Stimulated activated naive CD4-positive, alpha-beta T cell treated with Interleukin-2 at 50 U/mL for 16 hours (primary cell): ENCODE measurements at places on chromosomes 13 and 19.
A peak's percentile ranks its signal among the peaks of the same experiment; 100 is the strongest.

DNA sequence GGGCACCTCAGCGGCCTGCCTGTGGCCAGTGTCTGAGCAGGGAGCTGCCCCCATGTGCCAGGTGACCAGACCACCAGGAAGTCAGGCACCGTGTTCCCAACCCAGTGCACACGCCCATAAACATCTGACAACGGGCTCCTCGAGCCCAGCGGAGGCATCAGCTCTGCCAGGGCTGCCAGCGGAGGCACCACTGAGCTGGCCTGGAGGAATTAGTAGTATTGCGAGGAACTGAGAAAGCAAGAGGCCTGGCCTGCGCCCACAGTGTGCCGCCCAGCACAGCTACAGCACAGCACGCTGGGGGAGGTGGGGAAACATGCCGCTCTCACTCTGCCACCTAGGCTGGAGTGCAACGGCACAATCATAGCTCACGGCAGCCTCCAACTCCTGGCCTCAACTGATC is 44.6 kb downstream of the ANKRD27 start:
- DNase-seq, result no peak

DNA sequence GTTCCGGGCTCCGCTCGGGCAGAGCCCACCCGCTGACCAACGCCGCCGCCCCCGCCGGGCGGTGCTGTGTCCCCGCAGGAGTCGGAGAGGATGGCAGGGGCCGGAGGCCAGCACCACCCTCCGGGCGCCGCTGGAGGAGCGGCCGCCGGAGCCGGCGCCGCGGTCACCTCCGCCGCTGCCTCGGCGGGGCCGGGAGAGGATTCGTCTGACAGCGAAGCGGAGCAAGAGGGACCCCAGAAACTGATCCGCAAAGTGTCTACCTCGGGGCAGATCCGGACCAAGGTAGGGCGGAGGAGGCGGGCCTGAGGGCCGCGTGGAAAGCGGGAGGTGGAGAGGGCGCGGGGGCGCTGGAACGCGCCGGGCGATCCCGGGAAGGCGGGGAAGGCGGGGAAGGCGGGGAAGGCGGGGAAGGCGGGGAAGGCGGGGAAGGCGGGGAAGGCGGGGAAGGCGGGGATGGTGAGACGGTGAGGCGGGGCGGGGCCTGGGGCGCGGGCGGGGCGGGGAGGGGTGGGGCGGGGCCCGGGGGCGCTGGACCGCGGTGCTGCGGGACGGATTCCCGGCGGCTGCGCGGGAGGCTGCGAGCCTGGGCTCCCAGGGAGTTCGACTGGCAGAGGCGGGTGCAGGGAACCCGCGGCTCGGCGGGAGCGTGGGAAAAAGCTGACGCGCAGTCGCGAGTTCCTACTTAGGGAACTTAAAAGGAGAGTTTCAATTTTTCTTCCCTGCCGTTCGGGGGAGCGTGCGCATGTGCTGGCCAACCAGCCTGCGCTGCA is 421 bp downstream of the DGKH start:
- DNase-seq, result peak; percentile 75

DNA sequence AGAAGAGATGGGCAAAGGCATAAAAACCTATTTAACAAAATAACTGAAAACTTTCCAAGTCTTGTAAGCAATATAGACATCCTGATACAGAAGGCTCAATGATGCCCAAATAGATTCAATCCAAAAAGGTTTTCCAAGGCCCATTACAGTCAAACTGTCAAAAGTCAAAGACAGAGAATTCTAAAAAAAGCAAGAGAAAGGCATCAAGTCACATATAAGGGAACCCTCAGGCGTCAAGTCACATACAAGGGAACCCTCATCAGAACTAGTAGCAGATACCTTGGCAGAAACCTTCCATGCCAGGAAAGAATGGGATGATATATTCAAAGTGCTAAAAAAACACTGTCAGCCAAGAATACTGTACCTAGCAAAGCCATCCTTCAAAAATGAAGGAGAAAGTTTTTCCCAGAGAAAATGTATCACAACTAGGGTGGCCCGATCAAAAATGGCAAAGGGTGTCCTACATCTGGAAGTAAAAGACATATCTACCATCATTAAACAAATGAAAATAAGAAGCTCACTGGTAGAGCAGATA is 21.2 kb downstream of the ZNF829 start:
- DNase-seq, result no peak

GRCh38 chr19:2631213-2631821 is 71.2 kb downstream of the GNG7 start:
- DNase-seq, result no peak

GRCh38 chr19:3274245-3274941 is 49.9 kb downstream of the CELF5 start:
- no peak for DNase-seq

GRCh38 chr13:113862931-113863523 is 849 bp downstream of the GAS6 start:
- no peak for DNase-seq

DNA sequence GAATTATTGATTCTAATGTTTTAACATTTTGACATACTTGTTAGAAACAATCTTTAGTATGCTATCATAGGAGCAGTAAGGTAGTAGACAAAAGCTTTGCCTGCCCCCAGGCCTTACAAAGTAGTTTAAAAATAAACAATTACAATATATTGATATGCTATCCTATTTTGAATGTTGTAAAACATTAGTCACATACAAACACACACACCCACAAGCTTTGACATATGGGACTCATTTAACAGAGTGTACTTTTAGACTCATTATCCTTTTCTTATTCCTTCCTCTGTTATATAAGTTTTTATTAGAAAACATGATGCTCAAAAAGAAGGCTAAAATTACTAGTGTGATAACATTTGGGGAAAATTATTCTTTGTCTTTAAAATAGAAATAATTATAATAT is 33.5 kb downstream of the UCHL3 start:
- DNase-seq, result no peak

DNA sequence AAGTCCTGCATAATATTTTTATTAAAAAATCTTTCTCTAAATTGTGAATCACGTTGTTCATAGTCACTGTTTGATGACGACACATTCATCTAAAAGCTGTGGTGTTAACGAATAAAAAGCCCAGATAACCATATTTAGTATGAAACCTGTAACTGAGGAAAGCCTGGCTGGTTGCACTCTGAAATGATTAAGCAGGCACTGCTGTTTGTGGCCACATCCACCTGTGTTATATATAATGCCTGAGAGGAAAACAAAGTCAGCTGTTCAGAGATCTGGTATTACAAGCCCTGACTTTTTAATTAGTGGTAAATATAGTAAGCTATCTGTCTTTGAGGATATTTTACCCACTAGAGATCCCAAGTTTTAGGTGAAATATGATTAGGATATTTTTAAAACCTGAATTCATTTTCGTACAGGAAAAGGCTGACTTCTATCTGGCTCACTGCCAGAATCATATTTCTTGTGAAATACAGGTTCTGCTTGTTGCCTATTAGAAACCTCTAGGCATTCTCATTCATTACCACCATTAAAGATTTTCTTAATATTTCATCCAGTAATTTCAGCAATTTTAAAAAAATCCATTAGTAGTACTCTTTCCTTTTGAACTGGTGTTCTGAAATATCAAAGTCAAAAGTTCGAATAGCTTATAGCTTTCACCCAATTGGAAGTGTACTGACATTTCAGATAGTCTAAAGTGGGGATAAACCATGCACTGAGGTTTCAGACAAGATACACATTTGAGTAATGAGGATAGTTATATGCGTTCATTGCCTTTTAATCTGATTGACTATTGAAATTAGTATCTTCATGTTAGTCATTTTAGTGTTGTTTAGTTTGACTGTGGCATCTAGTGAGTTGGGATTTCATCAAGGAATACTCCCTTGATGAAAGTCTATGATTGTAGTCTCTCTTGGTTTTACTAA is 79.7 kb downstream of the LMO7 start:
- DNase-seq, result no peak

- no peak for DNase-seq
Observed at GRCh38 chr19:54436628-54437252, 12.3 kb upstream of the LENG8 start.

GRCh38 chr19:16678498-16678897 is 17.6 kb downstream of the TMEM38A start:
- no peak for DNase-seq

GRCh38 chr19:1825909-1826556 is 14.0 kb upstream of the ATP8B3 start:
- DNase-seq, result peak; percentile 66

- DNase-seq, result no peak
Observed at GRCh38 chr13:50326271-50326670, 311.0 kb downstream of the KCNRG start.

GRCh38 chr13:67150608-67151007 is 79.5 kb downstream of the PCDH9 start:
- DNase-seq, result no peak

DNA sequence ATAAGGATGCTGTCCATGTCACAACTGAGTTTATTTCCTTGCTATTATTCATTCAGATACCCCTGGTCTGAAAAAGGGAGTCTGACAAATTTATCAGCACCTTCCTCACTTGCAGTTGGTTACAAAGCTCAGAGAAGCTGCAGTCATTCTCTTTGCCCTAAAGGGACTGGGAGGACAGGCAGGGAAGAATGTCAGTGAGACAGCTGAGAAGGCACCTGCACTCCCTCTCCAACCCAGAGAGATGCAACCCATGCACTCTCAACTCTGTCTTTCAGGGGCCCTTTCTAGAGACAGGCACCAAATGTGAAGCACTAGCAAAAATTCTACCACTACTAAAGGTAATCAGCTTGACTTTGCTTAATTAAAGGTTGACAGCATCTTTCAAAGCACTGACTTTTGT is 83.3 kb downstream of the CRYL1 start:
- DNase-seq, result no peak

DNA sequence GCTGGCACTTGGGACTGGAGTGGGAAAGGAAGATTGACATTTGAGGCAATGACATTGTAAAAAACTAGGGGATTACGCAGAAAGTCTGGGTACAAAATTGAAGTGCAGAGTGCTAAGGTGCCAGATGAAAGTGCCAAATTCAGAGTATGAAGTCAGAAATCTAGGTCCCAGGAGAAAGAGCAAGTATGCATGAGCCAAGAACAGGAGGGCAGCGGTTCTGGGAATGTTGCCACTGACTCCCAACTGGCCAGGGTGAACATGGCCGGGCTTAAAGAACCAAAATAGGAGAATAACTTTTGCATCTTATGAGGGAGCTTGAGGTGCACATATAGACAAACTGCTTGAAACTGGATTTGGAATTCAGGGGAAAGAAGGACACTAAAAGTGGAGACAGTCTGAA is 495.8 kb upstream of the KLF12 start:
- DNase-seq, result no peak

- DNase-seq, result peak; percentile 1
Observed at GRCh38 chr19:10979951-10980381, 19.1 kb downstream of the SMARCA4 start.

- DNase-seq, result no peak
Observed at GRCh38 chr13:40466272-40466671, 200.2 kb downstream of the FOXO1 start.

DNA sequence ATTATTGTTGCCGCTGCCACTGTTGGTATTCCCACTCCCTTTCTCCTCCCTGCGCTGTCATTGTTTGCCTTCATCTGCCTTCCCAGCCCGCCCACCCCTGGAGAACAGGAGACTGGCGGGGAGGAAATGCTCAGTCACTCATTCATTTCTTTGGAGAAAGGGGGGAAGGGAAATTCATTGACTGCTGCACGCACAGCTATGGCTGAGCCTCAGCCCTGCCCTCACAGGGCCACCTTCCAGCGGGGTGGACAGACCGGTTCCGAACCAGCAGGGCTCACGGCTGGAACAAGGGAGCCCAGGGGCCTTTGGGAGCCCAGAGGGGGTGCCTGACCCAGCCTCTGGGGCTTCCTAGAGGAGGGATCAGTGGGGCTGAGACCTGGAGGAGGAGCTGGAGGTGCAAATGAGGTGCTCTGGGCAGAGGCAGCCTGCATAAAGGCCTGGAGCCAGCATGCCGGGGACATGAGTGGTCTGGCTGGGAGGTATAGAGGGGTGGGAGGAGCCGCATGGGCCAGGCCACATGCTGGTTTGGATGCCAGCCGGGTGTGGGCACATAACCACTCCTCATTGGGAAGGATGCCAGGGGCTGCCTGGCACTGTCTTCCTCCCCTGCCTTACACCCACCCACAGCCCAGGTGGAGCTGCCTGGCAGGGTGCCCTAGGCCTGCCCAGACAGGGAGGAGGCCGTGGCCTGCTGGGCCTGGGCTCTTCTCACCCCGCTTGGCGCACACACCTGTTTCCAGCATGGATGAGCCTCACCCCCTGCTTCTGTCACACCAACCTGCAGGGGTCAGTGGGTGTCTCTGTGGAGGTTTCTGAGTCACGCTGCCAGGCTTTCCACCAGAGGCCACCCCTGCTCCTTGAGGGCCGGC is 26.8 kb downstream of the PPP5C start:
- DNase-seq, result no peak

DNA sequence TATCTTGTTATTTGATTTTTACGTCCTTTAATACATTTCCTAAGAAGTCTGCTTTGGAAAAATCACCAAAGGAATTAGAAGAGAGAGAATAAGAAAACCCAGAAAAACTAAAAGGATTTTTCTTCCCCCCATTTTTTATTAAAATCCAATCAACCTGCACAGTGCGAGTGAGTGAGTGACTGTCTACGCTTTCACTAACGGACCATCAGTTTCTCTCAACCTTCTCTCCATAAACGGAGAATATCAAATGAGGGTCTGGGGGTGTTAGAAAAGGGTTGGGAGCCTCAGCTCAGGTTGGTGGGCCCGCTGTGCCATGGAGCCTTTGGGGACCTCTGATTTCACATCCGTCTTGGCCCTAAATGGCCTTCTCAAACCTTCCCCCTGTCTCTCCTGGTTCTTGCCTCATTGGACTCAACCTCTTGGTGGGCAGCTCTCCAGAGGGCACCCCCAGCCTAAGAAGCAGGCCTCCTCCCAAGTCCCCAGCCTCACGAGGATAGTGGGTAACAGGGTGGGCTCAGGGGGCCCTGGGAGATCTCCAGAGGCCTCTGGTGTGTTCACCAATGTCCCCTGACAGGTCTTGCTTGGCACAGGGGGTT is 763 bp upstream of the LRP3 start:
- no peak for DNase-seq

GRCh38 chr19:35940078-35940775 is 4.1 kb downstream of the LRFN3 start:
- DNase-seq, result no peak

GRCh38 chr13:83272076-83272475 is 610.2 kb downstream of the SLITRK1 start:
- no peak for DNase-seq

DNA sequence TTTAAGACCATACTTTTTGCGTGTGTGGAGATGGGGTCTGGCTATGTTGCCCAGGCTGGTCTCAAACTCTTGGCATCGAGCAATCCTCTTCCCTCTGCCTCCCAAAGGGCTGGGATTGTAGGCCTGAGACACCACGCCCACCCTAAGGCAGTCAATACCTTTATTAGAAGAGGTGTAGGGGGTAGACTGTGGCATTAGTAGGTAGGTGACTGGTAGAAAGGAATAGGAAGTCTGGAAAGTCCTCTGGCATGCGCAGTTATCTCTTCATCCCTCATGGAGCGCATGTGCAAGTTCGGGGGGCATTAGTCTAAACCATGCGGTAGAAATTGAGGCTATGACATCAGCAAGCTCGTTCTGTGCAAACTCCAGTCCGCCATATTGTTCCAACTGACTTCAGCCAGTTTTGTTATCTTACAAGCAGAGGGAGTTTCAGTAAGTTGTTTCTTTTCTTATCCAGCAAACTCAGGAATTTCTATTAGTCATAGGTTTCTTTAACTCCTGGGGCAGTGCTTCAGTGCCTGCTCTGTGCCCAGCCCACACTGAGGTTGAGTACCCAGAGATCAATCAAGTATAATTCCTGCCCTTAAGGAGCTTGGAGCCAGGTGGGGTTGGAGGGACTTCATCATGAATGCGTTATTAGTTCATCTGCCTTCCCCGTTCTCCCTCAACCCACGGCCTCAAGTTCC is 7.3 kb upstream of the RANBP3 start:
- DNase-seq, result no peak

- no peak for DNase-seq
Observed at GRCh38 chr13:48411147-48411794, 1.6 kb downstream of the LPAR6 start.

- no peak for DNase-seq
Observed at GRCh38 chr13:31518645-31519044, 220.7 kb upstream of the RXFP2 start.
